ENCODE measurements at places on chromosomes 7 and 10.
A peak's percentile ranks its signal among the peaks of the same experiment; 100 is the strongest.

DNA sequence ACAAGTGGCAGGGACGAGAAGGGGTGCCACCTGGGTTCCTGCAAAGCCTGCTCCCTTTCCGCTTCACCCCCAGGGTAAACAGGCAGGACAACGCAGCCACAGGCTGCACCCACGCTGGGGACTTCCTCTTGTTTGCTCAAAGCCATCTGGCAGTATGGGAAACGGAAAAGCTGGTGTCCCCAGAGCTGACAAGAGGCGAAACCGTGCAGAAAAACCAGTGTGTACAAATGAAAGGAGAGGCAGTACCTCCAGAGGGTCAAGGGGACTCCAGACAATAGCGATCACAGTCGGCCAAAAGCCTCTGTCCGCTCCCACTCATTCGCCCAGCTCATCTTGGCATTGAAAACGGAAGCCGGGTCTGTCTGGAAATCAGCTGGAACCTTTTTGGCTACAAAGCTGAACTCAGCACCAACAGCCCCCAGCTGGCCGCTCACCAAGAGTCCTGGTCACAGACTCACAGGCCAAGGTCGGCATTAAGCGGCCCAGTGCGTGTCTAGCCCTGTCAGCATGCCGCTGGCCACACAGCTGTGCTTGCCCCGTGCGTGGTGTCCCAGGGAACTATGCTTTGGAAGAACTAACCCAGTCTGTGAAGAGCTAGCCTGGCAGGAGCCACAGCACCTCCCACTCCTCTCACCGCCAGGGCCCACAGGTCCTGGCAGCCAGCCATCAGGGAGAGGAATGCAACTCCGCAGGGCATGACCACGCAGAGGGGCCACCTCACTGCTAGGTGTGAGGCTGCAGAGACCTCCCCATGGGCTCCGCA is 10.4 kb downstream of the TNS3 start:
- DNase-seq = peak; percentile 92

- DNase-seq = peak; percentile 76
Observed at GRCh38 chr7:5429253-5429856, 5.7 kb upstream of the TNRC18 start.

DNA sequence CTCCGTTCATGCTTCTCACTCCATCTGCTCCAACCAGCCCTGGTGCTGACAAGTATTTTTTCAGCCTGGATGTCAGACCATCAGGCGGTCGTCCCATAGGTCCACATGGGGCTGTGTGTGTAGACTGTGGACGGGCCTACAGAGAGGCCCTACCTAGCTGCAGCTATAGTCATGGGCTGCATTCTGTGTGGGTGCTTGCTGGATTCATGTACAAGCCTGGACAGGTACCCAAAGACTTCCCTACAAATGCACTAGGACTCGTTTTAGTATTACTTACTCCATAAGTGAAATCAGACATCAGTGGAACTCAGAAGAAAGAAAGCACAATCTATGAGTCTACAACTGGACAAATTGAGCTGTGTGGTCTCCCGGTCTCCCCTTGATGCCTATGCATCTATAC is 146.8 kb downstream of the PKD1L1 start:
- DNase-seq = no peak

- DNase-seq = peak; percentile 97
Observed at GRCh38 chr7:151687523-151688235, 168.0 kb upstream of the RHEB start.

DNA sequence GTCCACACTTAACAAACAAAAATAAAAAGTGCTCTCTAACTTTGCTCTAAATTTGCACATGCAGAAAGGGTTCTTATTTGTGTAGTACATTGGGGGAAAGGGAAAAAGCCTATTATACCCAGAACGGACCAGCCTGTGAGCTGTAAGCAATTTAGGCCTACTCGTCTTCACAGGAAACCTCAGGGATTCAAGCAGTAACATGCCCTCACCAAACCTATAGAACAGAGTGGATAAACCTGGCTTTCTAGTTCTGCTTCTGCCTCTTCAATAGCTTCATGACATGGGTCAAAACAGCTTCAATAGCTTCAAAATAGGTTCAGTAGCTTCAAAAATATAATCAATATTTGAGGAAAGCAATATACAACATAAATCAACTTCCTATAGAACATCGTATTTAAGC is 163.7 kb downstream of the ARL4A start:
- no peak for DNase-seq

GRCh38 chr10:69769395-69769992 is 32.2 kb upstream of the COL13A1 start:
- peak; percentile 71 for DNase-seq

GRCh38 chr10:114631666-114632417 is 26.2 kb downstream of the ABLIM1 start:
- peak; percentile 29 for DNase-seq

Measured in cardiac fibroblast (primary cell).